ENCODE measurements at places on chromosomes 3 and 15.

- no peak for DNase-seq
Measured at GRCh38 chr3:151684094-151684493, 49.6 kb upstream of the AADACL2 start.

GRCh38 chr15:41028853-41029252, 75.6 kb downstream of the CHAC1 start:
- DNase-seq: no peak

DNA sequence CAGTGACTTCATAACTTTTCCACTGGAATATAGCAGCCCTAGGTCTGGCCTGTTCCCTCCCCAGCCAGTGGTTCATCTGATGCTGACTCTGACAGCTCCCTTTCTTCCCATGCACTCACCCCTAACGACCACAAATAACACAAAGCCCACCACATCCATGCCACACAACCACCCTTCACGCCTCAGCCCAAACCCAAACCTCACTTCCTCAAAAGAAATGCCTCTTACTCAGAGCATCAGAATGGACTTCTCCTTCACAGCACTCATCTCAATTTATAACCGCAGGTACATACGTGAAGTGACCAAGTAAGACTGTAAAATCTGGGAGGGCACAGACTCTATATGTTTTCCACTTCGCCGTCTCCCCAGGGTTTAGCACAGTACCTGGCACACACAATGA, 1.1 kb downstream of the RBSN start:
- DNase-seq: no peak

GRCh38 chr15:40192942-40193341, 32.1 kb downstream of the BUB1B start:
- no peak for DNase-seq

DNA sequence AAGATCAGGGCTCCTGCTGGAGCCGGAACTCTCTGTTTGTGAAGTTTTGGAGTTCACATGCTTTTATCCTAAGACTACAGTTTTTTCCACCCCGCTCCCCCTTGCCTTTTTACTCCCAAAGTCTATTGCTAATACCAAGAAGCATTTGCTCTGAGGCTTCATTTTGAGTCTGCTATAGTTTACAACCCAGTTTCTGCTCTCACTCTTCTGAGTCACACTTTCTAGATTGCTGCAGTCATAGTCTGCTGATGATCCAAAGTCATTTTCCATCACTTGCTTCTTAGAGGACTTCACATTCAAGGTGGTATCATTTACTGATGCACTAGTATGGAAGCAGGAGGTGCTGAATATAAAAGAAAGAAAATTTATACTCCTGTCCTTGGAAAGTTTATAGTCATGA, 937.4 kb downstream of the IGSF11 start:
- DNase-seq: no peak

GRCh38 chr15:51425517-51426040, 84.1 kb downstream of the GLDN start:
- DNase-seq: no peak

- no peak for DNase-seq
Measured at GRCh38 chr3:112647122-112647521, 6.2 kb upstream of the CCDC80 start.

- DNase-seq: no peak
Measured at GRCh38 chr15:50055750-50056157, 63.3 kb downstream of the ATP8B4 start.

DNA sequence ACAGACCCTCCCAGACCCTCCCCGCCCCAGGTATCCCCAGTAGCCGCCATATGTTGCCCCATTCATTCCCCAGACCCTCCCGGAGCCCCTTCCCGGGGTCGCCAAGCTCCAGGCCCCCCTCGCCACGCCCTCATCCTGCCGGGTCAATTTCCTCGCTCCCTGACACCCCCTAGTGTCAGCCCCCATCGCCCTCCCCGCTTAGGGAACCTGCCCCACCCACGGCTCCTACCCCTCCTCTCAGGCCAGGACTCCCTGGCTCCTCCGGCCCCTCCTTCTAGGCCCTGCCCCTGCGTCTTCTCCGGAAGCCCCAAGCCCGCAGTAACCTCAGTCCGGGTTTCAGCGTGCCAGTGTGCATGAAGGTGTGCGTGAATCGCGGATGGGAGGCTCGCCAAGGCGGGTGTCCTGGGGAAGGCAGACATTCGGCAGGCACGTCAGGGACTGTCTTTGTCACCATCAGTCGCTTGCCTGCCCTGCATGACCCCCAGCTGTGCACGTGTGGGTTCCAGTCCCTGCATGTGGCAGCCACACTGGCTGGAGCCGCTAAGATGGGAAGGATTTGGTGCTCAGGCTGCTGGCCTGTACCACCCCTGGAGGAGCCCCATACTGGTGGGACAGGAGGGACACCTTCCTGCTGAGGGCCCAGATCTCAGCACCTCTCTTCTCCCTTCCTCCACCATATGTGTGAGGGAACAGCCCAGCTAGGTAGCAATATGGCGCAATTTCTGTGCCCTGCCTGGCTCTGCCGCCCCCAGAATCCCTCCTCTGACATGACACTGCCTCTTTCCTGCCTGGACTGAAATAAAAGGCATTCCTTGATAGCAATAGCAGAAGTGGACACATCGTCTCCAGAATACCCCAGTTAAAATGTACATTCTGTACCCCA, 693 bp downstream of the DISP2 start:
- no peak for DNase-seq

GRCh38 chr3:25291481-25291905, 136.6 kb upstream of the RARB start:
- no peak for DNase-seq

GRCh38 chr3:33488246-33488645, 48.0 kb upstream of the UBP1 start:
- DNase-seq: no peak

DNA sequence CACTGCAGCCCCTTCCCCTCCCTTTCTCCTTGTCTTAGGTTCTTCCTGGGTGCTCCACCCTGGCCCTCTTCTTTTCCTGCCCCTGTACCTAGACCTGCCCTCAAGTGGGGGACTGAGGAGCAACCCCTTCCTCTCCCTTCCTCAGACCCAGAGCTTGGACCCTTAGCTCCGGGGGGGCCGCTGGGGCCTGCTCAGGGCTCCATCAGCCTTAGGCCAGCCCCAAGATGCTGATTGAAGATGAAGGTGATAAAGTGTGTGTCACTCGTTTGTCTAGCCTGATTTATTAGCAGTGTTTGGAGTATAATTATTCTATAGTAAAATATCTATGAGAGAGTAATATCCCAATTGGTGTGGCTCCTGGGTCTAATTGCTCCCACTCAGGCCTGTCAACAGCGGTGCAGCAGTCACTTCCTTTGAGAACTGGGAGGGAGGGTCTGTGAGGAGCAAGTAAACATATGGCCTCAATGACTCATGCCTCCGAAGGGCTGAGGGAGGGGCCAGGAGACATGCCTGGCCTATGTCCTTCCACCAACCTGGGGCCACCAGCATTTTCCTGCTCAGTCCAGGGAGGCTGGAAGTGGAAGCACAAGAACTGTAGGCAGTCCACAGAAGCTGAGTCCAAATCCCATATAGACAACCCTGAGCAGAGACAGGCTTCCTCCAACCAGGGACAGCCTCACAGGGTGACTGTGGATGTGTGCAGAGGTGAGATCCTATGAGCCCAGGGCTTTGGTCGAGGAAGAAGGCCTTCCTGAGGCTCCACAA, 123.2 kb downstream of the DNAJB8 start:
- DNase-seq: no peak

DNA sequence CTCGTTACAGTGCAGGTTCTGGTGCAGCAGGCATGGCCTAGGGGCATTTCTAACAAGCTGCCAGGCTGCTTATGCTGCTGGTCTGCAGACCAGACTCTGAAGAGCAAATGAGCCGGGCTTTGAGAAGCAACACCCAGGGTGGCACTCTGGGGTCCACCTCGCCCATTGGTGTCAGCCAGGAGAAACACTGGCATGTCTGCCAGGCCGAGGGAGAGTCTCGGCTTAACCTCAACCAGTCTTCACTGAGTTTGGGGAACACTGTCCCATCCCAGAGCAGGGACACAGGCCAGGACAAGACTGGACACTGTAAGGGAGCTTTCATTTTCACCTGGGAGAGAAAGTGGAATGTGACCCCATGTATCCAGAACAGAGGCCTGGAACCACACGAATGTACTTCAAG, 93.4 kb downstream of the TOP2B start:
- DNase-seq: no peak

- no peak for DNase-seq
Measured at GRCh38 chr3:112365035-112365434, 32.1 kb downstream of the CD200 start.

DNA sequence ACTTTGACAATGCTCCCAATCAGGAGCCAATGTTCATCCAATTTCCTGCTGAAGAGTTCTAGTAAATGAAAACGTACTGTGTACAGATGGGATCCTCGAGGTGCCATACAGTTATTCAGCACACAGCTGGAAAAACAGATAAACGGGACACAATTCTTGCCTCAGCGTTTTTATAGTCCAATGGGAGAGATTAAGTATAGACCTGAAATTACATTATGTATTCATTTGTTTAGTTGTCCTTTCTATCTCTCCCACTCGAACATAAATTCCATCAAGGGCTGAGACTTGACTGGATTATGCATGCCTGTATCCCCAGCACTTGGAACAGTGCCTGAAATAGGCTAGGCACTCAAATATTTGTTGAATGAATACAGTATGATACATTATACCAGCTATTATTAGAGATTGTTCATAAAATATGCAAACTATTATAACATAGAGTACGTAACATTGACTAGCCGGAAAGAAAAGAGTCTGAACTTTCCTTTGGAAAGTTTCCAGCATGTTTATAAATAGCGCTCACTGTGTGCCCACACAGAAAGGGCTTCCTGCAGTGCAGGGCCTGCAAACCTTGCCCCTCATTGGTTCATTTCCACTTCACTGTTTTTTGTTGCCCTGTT, 27.4 kb upstream of the SNTN start:
- DNase-seq: no peak

- no peak for DNase-seq
Measured at GRCh38 chr15:66912001-66912400, 153.4 kb upstream of the SMAD3 start.

GRCh38 chr15:66789029-66790025, 87.3 kb downstream of the SMAD6 start:
- DNase-seq: no peak

DNA sequence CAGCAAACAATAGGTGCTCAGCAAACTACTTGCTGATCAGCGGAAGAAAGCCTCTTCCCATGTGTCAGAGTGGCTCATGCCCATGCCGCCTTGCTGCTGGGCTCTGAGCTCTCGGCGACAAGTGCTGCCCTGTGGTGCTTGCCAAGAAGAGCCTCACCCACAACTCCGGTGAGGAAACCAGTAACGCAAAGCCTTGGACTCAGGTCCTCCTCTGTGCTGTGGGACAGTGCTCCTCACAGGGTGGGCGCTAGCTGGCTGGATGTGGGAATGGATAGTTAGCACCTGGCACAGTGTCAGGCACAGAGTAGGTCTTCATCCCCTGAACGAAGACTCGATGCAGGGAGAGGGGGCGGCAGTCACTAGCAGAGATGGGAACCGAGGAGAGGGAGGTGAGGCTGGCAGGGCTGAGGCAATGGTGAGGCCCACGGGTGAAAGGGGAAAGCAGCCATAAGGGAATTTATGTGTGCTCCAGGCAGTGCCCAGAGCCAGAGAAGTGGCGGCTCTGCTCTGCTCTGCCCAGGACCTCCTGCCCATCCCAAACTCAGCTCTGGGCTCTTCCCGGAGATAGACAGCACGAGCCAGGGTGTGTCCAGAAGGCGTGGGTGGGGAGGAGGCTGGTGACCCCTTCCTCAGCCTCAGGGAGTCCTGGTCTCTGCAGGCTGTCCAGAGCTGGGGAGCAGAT, 55.7 kb downstream of the IQSEC1 start:
- no peak for DNase-seq

GRCh38 chr3:87077355-87077754, 86.4 kb upstream of the VGLL3 start:
- DNase-seq: no peak

GRCh38 chr3:178255315-178255714, 280.9 kb upstream of the KCNMB2 start:
- DNase-seq: no peak

- DNase-seq: no peak
Measured at GRCh38 chr15:42165106-42165505, 8.7 kb upstream of the PLA2G4F start.

- no peak for DNase-seq
Measured at GRCh38 chr3:135897715-135898114, 67.8 kb upstream of the PPP2R3A start.

GRCh38 chr3:195103623-195104022, 167.3 kb downstream of the XXYLT1 start:
- no peak for DNase-seq

DNA sequence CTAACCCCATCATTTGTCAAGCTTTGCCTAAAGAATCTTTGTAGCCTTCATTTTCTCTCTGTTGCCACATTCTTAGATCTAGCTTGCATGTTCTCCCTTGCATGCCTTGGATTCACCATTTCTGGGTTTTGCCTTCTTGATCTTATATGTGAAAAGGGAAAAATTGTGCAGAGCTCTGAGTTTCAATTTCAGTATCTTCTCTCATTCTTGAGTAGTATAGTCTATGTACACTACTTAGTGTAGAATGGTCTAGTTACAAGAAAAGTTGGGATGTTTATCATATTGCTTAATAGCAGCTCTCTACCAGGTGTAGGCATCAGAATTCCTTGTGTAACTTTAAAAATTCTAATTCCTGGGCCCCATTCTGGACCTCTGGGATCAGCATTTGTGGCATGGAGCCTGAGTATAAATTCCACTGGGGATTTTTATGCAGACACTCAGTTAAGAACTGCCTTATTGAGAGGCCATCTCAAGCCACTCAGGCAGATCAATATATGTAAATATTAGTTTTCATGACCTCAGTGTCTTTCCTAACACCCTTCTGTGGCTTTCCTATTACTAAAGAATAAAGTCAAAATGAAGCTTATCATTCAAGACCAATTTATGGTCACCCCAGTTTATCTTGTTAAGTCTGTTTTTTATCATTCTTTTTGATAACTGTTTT, 23.4 kb downstream of the GTF2E1 start:
- DNase-seq: no peak

DNA sequence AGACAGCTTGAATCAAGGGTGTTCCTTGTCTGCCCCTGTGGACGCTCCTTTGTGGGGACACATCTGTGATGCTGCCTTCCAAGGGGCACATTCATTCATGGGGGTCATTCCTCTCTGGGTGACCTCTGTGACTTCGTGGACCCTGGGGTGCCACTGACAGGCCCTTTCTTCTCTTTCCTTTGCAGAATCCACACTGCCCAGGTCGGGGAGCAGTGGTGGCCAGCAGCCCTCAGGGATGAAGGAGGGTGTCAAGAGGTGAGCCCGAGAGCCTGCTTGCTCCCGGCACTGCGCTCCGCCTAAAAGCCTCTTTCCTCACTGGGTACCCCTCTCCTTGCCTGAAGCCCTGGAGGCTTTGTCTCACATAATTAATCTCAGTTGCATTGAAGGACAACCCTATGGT, 26.3 kb downstream of the CHCHD6 start:
- DNase-seq: no peak

DNA sequence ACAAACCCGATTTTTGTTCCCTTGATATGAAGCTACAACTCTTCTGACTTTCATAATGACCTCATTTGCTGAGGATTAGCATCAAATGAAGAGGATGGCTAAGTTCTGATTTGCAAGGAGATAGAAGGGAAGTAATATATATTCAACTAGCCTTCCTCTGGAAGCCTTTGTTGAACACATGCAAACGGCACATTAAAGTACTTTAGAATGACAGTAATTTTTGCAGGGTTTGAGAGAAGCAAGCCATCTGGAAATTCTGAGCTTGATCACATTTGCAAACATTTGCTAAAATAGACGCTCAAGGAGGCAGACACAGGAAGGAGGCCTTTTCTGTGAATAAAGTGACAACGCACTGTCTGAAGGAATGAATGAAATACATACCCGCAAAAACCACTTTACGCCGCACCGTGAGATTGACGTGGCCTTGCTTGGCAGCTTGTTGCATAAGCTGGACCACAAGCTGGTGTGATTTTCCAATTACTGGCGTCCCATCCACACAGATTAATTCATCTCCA, 657.2 kb downstream of the MAGI1 start:
- no peak for DNase-seq
